HCT116 (cell line): ENCODE measurements at places on chromosomes 7 and 10. TPM values are rescaled to one million over a fixed set of nuclear protein-coding genes. Genes with fewer than 3 reads are reported as not detected.

The AGAP3 gene
- total RNA-seq = 126 TPM

The EGFR gene
- 71.5 TPM for total RNA-seq

The LRIT1 gene
- total RNA-seq = not detected

The HMX3 gene
- total RNA-seq = not detected

The COBL gene
- total RNA-seq = 19.3 TPM

The UPK3B gene
- 2.3 TPM for total RNA-seq

The PIP gene
- total RNA-seq = not detected

DNA sequence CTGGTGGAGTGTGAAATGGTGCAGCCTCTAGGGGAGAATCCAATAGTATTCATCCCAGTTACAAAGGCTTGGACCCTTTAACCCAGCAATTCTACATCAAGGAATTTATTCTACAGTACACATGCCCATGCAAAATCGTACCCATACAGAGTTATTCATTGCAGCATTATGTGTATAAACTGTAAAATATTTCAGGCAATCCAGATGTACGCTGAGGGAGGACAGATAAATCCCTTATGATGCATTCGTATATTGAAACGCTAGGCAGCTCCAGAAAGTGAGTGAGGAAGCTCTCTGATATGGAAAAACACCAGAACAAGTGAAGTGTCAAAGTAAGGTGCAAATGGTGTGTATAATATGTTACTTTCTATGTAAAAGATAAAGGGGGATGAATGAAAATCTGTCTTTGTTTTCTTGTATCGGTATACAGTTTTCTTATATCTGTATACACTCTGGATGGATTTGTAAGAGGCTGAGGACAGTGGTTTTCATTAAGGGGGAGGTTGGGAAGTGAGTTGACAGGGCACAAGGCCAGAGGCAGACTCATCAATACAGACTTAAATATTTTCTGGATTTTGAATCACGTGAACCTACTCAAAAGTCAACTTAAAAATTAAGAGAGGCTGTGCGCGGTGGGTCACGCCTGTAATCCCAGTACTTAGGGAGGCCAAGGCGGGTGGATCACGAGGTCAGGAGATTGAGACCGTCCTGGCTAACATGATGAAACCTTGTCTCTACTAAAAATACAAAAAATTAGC lies 17.1 kb downstream of the VWA2 start:
- no peak for DNase-seq

DNA sequence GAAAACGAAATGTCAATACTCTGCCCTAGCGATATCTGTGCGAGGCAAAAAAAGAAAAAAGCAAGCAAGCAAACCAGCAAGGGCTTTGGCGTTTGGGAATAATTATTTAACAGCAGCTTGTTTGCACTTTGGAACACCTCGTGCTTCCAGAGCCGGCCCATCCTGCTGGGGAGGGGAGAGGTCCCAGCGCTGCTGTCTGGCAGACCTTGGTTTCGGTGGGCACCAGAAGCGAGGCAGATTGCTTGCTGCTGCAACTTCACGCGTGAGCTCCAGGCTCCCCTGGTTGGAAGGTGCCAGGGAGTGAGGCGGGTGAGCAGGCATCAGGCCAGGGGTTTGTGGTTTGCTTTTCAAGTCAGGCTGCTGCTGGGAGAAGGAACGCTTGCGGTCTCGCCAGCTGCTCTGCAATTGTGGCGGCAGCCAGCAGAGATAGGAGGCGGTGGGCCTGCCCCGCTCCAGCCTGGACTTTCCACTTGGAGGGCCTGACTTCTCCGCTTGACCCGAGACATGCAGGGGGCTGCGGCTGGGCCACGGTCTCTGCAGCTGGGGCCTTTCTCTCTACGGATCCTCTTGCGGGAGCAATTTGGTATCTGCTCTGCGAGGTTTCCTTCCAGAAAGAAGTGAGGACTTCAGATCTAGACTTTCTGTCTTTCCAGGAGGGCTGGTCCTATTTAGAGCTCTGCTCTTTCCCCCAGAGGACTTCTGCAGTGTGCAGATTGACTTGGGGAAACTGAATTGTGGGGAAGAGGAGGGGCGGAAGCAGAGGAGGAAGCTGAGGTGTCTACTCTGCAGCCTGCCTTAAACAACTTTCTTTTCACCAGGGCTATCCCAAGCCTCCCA lies 131.4 kb downstream of the PRPF18 start:
- DNase-seq = no peak

DNA sequence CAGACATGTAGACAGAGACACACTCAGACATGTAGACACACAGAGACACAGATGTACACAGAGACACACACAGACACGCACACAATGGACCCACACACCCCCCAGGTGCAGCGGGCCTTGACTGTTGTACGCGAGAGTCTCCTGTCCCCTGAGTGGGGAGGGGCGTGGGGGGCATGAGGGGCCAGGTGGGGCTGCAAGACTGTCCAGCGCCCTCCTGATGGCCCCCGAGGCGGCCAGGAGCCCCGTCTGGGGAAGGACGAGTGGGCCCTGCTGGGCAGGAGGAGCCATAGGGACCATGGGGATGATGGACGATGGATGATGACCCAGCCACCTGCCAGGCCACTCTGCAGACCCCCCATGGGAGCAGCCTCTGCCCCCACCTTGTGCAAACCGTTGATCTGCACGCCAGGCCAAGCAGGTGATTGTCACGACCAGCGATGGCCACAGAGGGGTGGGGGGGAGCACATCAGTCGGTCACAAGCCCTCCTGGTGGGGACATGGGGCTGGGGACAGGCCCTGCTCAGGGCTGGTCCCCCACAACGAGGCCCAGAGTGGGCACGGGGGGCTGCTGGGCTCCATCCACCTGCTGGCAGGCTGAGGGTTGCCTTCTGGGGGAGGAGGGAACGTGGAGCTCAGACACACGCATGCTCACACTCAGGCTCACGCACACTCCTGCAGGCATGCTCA lies 11.6 kb downstream of the VENTX start:
- DNase-seq = no peak

DNA sequence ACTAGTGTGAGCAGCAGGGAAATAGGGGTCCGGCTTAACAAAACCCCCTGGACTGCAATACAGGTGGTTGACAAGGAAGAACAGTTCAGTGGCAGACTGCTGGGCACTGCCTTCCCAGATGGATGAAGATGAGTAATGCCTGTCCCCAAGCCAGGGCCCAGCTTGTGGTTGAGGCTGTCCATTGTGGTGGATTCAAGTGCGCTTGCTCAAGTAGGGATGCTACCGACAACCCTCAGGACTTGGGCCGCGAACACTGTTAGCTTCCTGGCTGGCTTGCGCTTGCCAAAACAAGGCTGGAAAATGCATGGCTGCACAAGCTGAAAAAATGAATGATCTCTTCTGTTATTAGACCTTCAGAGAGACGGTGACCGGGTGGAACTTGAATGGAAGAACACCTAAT lies 116.1 kb upstream of the ACBD5 start:
- DNase-seq = no peak

- peak; percentile 39 for DNase-seq
Measured at GRCh38 chr10:72027498-72027897, 60.9 kb downstream of the SPOCK2 start.

GRCh38 chr10:44368637-44369036 lies 16.3 kb downstream of the CXCL12 start:
- no peak for DNase-seq

GRCh38 chr7:102230593-102230992 lies 56.1 kb upstream of the SH2B2 start:
- no peak for DNase-seq

DNA sequence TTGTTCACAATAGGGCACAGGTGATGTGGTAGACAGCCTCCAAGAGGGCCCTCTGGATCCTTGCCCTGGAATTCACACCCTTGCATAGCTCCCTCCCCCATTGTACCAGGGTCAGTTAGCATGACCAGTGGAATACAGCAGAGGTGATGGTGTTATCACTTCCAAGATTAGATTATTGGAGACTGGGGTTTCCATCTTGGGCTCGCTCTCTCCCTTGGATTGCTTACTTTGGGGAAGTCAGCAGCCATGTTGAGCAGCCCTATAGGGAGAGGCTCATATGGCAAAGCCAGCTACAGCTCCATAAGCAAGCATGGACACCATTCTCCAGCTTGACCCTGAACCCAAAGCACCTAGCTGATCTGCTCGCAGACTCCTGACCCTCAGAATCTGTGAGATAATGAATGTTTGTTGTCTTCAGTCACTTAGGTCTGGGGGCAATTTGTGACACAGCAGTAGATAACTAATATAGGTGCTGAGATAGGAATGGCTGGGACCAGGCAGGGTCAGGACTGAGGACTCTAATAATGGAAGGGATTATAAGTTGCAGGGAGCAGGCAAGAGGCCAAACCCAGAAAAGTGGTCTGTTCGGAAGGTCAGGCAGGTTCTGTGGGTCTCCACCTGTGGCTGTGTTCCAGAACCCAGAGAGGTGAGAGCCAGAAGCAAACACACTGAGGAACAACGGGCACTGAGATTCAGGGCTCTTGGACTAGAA lies 22.9 kb downstream of the TBXAS1 start:
- no peak for DNase-seq

DNA sequence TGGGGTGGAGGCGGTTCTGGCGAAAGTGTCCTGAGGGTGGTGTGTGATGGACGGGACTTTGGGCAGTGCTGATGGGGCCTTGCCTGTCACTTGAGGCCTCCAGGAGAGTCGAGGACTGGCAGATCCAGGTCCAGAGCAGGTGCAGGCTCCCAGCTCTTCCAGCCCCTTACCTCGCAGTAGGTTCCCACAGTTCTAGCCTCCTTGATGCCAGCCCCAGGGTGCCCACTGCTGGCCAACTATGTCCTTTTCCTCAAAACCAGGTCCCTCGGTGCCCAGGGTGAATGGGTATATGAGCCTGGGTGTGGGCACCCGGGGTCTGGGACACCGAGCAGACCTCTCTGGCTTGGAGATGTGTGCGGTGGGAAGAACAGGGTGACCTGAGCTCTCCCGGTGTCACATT lies 8.3 kb downstream of the FAM20C start:
- no peak for DNase-seq

DNA sequence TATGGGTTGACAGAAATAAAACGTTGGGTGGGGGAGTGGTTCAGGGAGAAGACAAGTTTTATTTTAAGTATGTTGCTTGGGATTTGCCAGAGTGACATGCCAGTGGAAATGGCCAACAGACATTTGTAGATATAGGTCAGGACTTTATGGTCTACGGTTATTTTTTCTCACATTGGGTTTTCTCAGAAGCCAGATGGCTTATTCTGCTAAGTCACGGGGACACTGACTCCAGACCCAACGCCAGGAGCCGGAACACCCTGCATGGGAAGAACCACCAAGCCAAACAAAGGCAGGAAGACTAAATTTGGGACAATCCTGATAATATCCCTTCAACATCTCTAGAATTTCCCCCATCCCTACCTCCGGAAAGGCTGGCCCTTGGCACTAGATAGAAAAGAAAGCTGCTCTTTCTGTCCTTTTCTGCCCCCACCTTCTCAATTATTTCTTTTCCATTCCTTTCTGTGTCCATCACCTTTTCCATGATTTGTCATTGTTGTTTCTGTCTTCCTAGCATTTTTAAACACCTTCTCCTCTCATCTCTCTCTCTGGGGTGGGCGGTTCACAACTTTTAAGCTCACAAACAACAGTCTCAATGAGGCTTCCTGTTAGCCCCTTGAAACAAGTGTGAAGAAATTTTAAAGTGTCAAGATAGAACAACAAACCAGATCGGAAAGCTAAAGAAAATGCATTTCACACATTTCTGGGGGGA lies 44.7 kb downstream of the TBXAS1 start:
- DNase-seq = no peak

GRCh38 chr10:103868200-103868599 lies 12.8 kb upstream of the SH3PXD2A start:
- no peak for DNase-seq

DNA sequence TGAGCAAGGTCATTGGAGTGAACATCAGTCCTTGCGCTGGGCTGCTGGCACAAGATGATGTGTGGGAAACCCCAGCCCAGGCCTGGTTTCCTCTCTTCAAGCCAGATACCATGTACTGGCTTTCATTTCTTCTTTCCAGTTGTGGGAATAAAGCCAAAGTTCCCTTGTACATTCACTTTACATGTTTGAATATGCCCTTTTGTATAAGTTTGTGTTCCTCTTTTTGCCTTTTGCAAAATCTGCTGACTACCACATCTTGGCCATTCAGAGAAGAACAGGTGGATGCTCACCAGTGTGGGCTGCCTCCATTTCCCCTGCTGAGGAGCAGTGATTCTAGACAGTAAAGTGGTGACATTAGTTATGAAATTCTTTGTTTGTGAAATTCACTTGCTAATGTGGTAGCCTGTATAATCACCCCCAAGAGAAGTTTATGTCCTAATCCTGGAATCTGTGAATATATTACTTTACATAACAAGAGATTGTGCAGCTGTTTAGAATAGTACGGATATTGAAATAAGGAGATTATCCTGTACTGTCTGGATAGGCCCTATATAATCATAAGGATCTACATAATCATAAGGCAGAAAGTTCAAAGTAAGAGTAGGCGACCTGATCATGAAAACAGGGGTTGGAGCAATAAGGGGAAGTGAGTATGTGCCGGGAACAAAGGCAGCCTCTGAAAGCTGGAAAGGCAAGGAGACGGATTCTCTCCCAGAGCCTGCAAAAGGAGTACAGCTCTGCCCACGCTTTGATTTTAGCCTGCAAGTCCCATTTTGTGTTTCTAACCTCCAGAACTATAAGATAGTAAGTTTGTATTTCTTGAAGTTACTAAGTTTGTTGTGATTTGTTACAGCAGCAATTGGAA lies 18.8 kb upstream of the AOAH start:
- no peak for DNase-seq

DNA sequence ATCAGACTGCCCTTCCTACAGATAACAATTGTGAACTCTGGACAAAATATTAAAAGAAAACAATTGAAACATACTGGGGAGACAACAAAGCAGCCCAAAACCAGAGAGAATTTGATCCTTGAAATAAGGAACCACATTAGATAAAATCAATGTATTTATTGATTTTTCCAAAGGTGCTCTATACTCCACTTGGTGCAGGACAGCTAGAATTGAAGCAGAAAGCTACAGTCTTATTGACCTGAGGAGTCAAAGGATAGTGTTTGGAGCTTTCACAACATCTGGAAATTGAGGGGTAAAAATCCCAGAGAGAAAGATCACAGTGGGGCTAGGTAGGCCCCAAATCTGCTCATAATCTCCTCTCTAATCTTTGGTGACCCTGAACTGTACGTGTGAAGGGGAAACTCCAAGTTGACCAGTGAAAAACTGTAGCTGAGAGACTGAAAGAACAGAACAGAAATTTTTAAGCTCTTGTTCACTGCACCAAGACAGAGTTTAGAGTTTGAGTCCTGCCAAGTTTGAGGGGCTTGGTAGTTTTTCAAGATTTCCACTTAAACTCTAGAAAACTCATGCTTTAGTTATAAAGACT lies 70.2 kb downstream of the SAMD9 start:
- DNase-seq = no peak

DNA sequence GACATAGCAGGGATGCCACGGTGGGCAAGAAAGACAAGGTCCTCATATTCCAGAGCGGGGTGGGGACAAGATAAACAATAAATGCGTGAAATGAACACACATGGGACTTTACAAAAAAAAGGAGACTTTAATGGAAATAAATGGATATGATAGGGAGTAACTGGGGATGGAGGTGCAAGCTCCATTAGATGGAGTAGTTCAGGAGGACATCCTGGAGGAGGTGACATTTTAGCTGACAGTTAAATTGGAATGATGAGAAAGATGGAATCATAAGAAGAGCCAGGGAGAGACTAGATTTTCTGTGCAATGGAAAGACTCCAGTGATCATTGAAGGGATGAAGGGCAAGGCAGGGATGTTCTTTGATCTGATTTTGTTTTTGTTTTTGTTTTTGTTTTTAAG lies 83.6 kb upstream of the MYL10 start:
- DNase-seq = no peak
